ENCODE measurements at places on chromosomes 1 and 21.

- no peak for DNase-seq
These were observed 17.0 kb downstream of the SNRPE start for GRCh38 chr1:203878422-203878821.

DNA sequence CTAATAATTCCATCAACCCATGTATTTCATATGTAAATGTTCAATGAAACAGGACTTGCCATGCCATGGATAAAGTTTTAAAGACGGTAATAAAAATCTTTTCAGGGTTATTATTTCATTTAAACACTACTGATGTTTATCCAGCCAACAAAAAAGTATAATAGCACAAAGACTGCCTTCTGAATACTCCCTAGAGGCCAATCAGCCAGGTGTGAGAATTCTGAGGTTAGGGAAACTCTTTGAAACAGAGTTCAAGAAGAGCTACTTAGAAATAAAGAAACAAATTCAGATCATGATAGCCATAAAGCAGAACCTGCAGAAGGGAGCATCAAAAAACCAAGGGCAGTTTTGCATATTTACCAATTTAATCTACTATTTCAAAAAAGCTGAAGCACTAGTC, 48.7 kb downstream of the AKT3 start:
- DNase-seq: no peak

- DNase-seq: no peak
These were observed 1.4 kb downstream of the LHX4 start for GRCh38 chr1:180231506-180231921.

DNA sequence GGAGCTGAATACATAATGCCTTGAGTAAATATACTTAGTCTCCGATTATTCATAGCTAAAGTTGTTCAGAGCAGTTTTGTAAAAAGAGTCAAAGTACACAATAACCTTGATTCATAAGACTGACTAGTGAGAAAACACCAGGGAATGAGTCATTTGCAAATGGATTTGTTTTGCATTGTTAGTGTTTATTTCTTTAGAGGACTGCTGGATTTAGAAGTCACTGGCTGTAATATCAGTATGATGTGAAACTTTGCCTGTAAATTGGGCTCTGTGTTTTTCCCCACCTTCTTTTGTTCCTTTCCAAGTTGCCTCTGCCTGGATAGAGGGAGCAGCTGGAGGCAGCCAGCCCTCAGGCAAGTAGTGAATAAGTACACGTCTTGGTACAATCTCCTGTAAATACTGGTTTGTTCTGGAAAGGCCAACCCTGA, 474.7 kb downstream of the NUF2 start:
- DNase-seq: no peak

GRCh38 chr1:27955076-27955475, 4.7 kb upstream of the XKR8 start:
- DNase-seq: no peak

DNA sequence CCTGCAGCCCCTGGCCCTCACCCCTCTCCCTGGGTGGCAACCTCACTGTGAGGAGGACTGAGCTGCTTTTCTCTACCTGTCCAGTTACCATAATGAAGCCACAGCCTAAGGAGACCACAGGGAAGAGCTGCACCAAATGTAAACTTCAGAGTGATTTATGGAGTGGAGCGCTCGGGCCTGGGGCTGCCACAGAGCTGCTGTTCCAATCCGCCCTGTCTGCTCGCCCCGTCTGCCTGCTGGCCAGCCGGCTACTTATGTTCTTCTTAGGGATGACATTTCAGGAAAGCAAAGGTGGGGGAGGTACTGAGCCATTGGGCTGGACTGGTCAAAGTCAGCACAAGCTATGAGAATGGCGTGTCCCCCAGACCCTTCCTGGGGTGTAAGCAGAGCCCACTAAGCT, 17.9 kb downstream of the SYT6 start:
- DNase-seq: no peak

DNA sequence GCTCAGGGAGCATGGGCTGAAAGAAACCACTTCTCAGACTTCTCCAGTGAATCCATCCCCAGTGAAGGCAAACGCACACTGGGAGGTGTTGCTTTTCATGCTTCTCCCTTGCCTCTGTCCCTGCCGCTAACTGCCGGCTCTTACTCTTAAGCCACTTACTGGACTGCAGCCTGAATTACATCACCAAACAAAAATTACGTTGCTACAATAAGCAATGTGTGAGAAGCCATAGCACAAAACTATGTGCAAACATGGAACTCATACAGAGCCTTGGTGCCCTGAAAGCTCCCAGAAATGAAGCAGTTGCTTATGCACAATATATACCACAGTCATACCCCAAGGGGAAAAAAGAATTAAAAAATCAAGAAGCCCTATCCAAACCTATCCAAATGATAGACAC, 375.2 kb downstream of the KCNH1 start:
- no peak for DNase-seq

DNA sequence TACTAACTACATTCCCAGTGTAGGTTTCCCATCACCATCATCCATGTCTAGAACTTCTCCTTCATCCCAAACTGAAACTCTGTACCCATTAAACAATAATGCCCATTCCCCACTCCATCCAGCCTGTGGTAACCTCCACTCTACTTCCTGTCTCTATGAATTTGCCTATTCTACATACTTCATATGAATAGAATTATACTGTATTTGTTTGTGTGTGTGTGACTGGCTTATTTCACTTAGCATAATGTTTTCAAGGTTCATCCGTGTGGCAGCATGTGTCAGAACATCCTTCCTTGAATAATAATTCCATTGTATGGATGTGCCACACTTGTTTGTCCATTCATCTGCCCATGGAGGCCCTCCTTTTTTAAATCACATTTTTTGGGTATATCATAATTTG, 35.7 kb downstream of the ATP2B4 start:
- DNase-seq: no peak

DNA sequence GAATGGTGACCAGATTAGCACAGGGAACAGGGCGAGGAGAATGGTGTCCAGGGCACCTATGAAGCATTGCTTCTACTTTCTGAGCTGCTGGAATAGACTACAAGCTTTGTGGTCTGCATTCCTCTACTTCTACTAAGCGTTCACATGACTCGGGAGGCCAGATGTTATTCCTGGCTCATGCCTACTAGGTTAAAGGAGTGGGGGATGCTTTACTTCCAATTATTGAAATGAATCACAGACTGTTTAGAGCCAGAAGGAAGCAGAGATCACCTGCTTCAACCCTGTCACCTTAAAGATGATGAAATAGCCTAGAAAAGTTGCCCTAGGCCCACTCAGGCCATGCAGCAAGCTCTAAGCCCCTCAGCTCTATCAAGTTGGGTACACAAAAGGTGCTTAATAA, 633.5 kb downstream of the KIF26B start:
- DNase-seq: no peak
